Omental fat pad (tissue), 4 donors: ENCODE measurements at places on chromosomes 4 and X.

GRCh38 chrX:67654301-67654700 is 110.5 kb downstream of the AR start:
- DNase-seq: no peak

- no peak for DNase-seq
Observed at GRCh38 chr4:48431401-48431800, 51.7 kb upstream of the SLC10A4 start.

DNA sequence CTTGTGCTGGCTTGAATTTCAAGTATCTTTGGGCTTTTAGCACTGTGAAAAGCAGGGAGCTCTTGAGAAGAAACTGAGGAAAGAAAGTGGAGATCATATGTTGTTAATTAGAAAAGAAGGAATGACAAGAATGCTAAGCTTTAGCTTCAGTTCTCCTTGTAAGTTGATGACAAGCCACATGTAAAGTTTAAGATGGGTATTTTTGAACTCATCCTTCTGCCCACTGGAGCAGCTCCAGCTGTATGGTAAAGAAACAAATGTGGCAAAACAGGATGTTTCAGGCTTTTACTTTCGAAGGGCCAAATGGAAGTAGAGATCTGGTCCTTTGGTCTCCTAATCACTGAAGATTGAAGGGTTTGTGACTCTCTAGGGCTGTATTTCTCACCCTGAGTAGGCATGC is 137.8 kb downstream of the GUCY2F start:
- no peak for DNase-seq

DNA sequence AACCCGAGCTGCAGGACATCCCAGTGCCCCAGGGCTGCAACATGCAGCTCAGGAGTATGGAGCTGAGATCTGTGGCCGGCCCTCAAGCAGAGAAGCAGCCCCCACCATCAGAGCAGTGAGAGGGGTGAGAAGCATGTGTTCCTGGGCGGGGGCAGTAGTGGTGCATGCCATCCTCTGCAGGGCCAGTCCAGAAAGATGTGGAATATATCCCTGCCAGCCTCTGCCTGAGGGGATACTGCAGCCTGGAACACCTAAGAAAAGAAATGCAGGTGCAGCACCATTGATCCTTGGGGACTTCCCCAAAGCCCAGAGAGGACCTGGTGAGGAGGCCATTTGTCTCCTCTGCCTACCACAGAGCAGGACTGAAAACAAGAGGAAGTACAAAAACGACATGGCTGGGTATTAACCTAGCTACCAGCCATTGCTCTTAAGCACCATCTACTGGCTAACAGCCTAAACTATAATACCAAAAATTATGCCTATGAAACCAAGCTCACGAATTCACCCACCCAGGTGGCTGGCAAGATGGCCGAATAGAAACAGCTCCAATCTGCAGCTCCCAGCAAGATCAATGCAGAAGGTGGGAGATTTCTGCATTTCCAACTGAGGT is 158.8 kb downstream of the ADGRA3 start:
- no peak for DNase-seq

DNA sequence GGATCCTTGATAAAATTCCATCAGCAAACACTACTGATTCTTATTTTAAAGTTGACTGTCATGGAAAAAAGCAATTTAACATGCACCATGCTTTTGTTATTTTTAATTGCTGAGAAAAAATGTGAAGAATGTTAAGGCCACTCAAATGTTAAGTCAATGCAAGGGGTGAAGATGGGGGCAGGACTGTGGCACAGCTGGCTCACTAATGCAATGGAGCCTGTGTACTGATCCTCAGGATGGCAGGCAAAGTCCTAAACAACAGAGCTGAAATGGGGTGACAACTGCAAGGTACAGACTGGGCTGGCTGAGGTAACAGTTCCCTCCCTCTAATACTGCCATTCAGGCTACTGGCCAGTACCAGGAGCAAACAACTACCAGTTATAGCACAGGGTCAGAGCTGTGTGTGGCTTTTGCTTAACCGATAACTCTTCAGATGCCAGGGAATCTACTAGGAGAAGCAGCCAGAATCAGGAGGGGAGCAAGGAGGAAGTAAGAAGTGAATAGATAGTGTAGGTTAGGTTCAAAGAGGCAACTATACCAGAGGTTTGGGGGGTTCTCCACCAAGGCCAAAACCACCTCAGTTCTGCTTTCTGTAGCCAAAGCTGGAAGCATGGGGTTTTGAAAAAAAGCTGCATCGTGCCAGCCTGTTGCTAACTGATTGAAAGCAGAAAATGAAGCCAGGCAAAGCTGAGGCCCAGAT is 372.6 kb downstream of the OPHN1 start:
- no peak for DNase-seq

DNA sequence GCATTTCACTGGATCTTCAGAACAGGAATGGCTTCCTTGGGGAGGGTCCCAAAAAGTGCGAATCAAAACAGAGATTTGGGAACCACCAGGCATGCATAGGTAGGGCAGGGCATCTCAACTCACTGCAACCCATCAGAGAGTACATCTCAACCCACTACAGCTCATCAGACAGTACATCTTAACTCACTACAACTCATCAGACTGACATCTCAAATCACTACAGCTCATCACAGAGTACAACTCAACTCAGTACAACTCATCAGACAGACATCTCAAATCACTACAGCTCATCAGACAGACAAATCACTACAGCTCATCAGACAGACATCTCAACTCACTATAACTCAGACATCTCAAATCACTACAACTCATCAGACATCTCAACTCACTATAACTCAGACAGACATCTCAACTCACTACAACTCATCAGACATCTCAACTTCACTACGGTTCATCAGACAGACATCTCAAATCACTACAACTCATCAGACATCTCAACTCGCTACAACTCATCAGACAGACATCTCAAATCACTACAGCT is 47.5 kb upstream of the CLDN34 start:
- DNase-seq: no peak

DNA sequence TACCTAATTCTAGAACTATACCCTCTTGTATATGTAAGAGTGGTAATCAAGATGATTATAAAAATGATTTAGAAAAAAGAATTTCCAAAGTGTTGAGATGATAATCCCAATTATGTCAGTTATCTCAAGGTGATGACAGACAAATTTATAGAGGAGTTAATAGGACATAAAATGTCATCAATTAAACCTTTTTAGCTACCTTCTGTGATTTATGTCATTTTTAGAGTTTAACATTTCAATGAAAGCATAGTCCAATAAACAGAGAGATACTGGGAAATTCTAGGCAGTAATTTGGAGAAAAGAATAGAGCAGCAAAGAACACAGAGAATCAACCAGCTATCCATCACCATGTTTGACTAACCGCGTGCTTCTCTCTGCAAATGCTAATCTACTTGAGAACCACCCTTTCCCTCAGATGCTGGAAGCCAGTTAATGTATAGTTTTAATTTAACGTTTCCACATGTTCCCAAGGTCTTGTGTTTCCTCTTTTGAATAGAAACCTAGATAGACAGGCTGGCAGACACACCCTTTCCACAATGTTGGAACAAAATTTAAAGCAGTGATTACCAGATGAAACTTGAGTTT is 433.1 kb upstream of the FAM241A start:
- no peak for DNase-seq

DNA sequence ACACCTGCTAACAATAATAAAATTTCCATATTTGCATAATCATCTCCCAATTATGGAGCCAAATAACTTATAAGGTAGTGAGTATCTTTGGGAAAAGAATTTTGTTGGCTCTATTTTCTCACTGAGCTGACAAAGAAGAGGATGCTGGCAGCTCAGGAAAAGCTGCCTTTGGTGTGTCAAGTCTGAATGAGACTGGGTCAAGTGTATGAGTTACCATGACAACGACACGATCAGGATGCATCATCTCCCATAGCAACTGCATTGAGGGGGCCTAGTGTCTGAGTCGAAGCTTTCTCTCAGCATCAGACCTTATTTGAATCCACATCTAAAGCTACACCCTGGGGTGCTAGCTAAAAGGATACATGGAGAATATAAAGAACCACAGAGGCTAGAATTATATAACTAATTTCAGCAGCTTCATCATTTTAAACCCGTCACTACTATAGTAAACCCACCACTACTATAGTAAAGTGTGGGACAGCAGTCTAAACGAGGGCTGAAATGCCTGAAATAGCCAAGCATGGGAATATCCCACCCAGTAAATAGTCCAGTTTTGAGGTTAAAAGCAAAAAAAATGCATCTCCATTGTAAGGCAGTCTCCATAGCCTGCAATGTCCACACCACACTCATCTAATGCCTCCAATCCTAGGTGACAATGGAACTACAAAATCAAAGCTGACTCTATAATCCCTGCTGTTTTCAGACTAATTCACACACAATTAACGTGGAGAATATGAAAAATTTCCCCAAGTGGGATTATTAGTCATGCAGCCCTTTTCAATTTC is 16.0 kb downstream of the GSPT2 start:
- no peak for DNase-seq

GRCh38 chr4:14177987-14178386 is 550.5 kb upstream of the BOD1L1 start:
- no peak for DNase-seq

- DNase-seq: no peak
Observed at GRCh38 chr4:168496834-168497233, at the start of gene PALLD. PALLD (plus strand) TSS chr4:168497052.
